Cardiac atrium fibroblast (primary cell): ENCODE measurements at places on chromosomes 11 and 22. TPM values are rescaled to one million over a fixed set of nuclear protein-coding genes. Genes with fewer than 3 reads are reported as not detected.

The PRR5 gene
- total RNA-seq = 8.3 and 10.5 TPM in 2 replicates

The MUC5AC gene
- total RNA-seq = not detected in 2 replicates

The GNAZ gene
- 0.32 and 1.3 TPM in 2 replicates for total RNA-seq

The KRTAP5-2 gene
- total RNA-seq = not detected in 2 replicates

The GALNT18 gene
- 1.3 and 7.8 TPM in 2 replicates for total RNA-seq
